ENCODE measurements at places on chromosomes 5 and 9. TPM values are rescaled to one million over a fixed set of nuclear protein-coding genes. Genes with fewer than 3 reads are reported as not detected.

Gene DMRT3
- total RNA-seq: not detected

GRCh38 chr5:142944140-142944539, 174.0 kb downstream of the ARHGAP26 start:
- DNase-seq: peak; percentile 10

DNA sequence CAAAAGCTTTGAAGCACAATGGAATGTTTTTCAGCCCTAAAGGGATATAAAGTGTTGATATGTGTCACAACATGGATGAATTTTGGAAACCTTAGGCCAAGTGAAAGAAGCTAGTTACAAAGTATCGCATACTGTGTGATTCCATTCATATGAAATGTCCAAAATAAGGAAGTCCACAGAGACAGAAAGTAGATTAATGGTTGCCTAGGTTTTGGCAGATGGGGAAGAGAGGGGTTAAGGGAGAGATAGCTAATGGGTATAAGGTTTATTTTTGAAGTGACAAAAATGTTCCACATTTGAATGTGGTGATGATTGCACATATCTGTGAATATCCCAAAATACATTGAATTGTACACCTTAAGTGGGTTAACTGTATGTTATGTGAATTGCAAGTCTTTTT, 57.5 kb upstream of the MCCC2 start:
- no peak for DNase-seq

- no peak for DNase-seq
Measured at GRCh38 chr9:134485653-134486052, 155.9 kb upstream of the COL5A1 start.

Gene DMGDH
- total RNA-seq: not detected

Gene ARL14EPL
- total RNA-seq: not detected

Gene GZMA
- 2.6 TPM for total RNA-seq

DNA sequence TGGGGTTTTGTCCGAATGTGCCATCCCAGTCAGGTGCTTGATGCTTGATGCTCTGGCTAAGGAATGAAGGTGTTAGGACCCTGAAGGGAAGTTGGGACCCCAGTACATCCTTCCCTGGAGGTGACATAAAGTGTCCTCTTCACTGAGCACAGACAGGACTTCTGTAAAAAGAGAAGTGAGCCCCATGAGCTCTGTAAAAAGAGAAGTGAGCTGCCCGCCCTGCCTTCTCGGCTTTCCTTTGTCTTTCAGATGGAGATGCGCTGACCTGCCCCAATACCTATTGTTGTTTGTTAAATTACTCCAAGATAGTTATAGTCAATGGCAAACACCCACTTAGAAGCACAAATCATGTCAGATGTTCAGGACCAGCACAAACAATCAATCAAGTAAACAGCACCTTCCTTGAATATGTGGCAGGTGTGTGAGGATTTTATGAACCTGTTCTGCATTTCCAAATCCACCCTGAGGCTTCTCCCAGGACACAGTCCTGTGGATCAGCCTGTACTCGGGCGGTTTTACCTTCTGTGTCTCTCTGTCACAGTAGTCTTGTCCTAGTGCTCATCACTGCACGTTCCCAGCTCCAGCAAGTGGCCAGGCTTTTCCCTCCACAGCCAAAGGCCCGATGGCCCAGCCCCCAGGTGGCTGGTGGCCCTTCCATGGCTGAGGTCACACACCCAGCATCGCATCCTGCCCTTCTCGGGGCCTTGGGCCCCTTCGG, 191.4 kb downstream of the MTRR start:
- DNase-seq: no peak

GRCh38 chr5:33934176-33934575, 2.0 kb upstream of the RXFP3 start:
- DNase-seq: peak; percentile 40

DNA sequence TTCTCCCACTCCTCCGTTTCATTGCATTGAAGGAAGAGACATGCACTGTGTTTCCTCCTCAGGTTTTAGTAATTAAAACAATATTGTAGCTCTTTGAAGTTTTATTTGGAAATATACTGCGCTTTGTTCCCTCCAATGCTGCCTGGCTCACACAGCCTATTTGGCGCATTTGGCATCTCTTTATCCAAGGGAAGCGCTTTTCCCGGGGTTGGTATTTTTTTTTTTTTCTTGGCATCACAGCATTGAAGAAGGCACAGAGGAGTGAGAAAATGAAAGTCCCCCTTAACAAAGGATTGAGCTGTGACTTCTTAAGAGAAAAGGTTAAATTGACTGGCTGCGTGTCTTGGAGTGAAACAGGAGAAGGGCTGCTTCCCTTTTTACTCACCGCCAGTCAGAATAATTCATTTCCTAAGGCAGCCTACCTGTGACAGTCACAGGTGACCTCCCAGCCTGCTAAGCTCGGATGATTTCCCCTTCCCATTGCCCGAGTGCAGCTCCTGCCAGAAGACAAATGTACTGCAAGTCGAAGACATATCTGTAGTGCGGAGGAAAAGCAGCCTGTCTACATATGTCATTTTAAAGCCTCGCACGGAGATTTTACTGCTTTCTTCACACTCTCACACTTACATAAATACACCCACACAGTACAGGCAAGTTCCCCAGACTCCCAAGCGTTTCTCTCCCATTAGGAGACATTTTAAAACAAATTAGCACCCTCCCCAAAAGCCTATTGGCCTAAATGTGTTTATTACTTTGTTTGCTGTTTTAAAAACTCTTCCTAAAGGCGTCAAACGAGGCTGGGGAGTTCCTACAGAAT, 665.5 kb upstream of the ZNF608 start:
- peak; percentile 58 for DNase-seq

GRCh38 chr9:122900791-122901190, 4.4 kb downstream of the RC3H2 start:
- peak; percentile 30 for DNase-seq

DNA sequence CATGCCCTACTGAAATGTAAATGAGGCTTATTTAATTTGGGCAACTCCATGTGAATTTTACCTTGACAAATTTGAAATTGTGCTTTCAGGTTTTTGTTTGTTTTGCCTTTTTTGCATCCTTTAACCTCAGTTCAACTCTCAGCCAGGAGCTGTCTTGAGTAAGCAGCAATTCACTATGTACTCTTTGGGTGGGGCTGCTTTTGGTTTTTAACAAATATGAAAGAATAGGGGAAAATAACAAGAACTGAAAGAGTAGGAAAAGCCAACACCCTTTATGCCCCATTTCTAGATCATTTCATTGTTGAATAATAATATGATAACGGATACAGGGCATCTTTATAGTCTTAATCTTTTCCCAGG, 192.0 kb downstream of the ARHGAP26 start:
- no peak for DNase-seq

Gene C9orf152
- 0.07 TPM for total RNA-seq

Gene PTGES
- 1.2 TPM for total RNA-seq

GRCh38 chr5:53924392-53924791, 364.0 kb downstream of the NDUFS4 start:
- DNase-seq: peak; percentile 22

GRCh38 chr5:154576429-154576806, 98.4 kb upstream of the HAND1 start:
- no peak for DNase-seq

GRCh38 chr5:122999947-123000563, 36.5 kb downstream of the PPIC start:
- peak; percentile 6 for DNase-seq

Gene CCDC183
- total RNA-seq: 0.84 TPM

- no peak for DNase-seq
Measured at GRCh38 chr5:53173083-53173482, 63.5 kb upstream of the MOCS2 start.

Gene AFF4
- total RNA-seq: 163 TPM

GRCh38 chr5:93721071-93721470, 20.3 kb downstream of the POU5F2 start:
- DNase-seq: no peak

- DNase-seq: no peak
Measured at GRCh38 chr9:21751998-21752397, 50.4 kb upstream of the MTAP start.

Gene SPATA31E1
- not detected for total RNA-seq

DNA sequence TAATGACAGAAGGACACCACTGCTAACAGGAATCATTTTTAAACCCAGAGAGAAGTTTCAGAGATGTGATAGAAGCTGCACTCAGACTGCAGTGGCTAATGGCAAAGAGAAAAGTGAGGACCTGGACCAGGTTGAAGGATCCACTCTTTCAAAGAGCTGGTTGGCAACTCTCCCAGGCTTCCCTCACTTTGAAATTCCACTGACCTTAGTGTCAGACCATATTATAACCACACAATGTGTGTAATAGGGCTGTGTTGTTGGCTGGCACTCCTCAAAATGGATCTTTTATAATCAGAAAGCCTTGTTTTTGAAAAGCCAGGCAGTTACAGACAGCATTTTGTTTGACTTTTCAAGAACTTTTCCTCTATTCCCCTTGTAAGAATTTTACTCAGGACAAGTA, 280.7 kb downstream of the PRELID2 start:
- peak; percentile 82 for DNase-seq

DNA sequence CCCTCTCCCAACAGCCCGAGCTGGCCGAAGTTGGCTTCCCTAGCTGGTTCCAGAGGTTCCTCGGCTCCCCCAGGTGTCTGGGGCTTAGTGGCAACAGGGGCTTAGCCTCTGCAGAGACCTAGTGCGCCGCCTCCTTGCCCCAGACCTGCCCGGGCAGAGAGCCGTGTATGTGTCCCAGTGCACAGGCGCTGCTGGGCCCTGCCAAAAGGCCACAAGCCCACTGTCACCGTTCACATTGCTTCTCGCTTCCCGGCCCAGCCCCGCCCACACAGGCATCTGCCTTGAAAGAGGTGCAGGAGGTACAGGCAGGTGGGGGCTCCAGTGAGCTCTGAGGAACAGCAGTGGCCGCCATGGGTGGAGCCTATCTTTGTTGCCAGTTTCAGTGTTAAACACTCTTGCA, 2.5 kb upstream of the CACFD1 start:
- DNase-seq: no peak

Gene PCDH1
- total RNA-seq: 9.1 TPM

DNA sequence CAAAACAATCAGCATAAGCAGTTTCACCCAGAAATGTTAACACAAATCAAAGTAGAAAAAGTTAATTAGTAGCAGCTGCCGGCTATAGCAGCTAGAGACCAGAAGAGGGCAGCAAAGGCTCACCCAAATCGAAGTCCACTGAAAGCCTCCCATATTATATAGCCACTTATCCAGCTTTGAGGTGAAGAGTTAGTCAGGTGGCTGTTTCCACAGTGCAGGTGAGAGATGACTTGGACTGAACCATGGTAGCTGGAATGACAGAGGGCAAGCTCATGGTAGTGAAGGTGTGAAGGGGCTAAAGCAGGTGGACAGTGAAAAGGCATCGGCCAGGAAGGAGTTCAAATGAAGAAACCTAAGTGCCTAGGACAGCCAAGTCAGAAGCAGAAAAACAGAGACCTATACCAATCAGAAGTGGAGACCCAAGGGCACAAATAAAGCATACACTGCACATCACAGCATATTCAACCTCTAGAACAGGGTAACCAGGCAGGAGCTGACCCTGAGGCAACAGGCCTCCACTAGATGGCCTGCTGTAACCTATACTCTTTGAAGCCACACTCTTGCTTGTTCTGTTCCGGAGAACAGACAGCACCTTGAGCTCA, 7.2 kb upstream of the RNF38 start:
- no peak for DNase-seq

GRCh38 chr5:124182133-124182532, 564.3 kb downstream of the ZNF608 start:
- no peak for DNase-seq

DNA sequence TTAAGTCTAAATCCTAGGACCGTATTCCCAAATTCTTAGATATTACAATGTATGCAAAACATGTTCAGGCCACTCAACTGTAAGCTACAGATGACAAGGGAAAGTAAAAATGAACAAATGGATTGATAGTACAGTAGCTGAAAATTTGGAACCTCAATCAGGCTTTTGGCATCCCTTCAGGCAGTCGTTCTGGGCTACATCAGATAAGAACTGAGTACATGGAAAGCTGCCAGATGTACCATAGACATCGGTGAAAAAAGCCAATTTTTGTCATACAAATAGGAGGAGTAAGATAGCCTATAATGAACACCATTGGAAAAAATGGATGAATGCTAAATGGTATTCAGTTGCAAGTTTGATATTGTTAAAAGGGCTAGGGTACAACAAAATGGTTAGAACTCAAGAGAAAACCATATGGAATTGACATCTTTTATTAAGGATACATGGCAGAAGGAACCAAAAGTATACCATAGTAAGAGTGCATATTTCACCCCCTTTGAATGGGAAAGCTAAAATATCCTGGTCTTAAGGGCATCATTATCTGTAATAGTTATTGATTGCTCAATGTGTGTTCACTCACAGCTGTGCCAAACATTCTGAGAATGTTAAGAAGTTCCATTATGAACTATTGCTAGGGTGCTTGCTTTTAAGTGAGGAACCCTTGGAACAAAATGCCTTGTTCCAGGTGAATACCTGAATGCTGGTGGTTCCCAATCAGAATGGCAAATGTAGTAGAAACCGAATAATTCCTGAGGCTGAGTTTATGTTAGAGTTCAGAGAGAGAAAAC, 86.4 kb downstream of the NR3C1 start:
- DNase-seq: peak; percentile 30

Gene RGS14
- total RNA-seq: 7.8 TPM

Gene PRPF4
- 33.2 TPM for total RNA-seq

DNA sequence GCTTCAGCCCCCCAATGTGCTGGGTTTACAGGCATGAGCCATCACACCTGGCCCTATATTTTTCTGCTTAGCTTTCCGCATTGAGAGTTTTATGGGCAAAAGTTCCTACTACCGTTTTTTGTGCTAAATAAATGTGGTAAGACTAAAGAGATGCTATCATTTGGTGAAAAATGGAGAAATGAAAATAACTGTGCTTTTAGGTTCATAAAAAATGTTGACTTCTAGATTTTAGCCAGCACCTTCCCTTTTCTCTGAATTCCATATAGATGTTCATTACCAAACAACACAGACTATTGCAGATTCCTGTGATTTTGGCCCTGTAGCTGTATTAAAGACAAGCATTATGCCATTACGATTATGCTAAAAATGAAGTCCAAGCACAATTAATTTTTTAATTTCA, 72.0 kb upstream of the CTSL start:
- DNase-seq: no peak

- no peak for DNase-seq
Measured at GRCh38 chr9:14452539-14452938, 138.6 kb upstream of the NFIB start.

DNA sequence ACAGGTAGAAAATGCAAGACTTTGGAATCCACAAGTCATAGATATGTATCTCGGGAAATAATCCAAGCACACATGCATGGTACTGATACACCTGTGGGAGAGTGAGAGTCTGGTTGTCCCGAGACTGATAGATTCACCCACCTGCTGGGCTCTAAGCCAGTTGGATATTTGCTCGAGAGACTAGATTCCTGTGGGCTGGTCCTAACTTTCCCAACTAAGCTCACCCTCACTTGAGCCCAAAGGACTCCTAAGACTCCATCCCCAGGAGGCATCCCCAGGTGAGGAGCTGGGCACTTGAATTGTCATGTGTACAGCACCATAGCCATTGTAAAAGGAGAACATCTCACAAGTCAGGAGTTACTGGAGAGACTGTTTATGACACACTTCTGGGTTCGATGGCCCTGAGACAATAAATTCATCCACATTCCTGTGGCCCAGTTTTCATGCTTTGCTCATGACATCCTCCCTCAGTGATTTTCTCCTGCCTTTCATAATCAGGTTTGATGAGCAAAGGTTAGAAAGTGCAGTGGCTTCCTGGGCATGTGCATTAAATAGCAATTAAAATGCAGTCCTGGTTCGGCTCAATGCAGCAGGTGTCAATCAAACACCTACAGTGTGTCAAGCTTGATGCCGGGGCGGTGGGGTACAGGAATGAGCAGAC, 18.1 kb downstream of the SLC1A1 start:
- DNase-seq: peak; percentile 55

GRCh38 chr9:38683336-38683735, 36.6 kb downstream of the FAM240B start:
- DNase-seq: no peak

- no peak for DNase-seq
Measured at GRCh38 chr5:38795986-38796741, 49.6 kb upstream of the OSMR start.

Gene NTRK2
- total RNA-seq: 4.8 TPM
